Tibial artery (tissue), 4 donors: ENCODE measurements at places on chromosomes 5 and 9.

GRCh38 chr5:55062039-55062779, 38.2 kb downstream of the GZMK start:
- DNase-seq: no peak

GRCh38 chr9:90953200-90953599, 151.6 kb downstream of the SYK start:
- DNase-seq: no peak

GRCh38 chr9:128190516-128191405, 611 bp downstream of the CIZ1 start:
- no peak for DNase-seq

DNA sequence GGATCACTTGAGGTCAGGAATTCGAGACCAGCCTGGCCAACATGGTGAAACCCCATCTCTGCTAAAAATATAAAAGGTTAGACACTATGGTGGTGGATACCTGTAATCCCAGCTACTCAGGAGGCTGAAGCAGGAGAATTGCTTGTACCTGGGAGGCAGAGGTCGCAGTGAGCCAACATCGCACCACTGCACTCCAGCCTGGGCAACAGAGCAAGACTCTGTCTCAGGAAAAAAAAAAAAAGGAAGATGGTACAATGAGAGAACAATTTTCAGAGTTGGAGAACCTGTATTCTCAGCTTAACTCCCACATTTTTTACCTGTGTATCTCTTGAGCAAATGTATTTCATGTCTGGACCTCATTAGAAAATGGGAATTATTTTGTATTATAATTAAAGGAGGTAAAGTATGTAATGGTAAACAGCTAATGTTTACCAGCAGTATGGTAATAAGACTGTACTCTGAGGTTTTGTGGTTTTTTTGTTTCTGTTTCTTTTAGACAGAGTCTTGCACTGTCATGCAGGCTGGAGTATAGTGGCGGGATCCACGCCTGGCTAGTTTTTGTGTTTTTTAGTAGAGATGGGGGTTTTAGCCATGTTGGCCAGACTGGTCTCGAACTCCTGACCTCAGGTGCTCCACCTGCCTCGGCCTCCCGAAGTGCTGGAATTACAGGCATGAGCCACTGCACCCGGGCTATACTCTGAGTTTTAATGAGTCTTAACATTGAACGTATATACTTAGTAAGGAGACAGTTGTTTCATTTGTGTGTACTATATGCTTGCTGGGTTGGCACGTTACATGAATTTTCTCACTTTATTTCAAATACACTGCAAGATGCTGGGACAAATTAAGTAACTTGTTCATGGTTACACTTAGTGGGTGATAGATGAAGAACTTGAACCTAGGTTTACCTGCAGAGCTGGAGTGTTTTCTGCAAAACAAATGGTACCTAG, 16.2 kb downstream of the UHRF2 start:
- DNase-seq: no peak

DNA sequence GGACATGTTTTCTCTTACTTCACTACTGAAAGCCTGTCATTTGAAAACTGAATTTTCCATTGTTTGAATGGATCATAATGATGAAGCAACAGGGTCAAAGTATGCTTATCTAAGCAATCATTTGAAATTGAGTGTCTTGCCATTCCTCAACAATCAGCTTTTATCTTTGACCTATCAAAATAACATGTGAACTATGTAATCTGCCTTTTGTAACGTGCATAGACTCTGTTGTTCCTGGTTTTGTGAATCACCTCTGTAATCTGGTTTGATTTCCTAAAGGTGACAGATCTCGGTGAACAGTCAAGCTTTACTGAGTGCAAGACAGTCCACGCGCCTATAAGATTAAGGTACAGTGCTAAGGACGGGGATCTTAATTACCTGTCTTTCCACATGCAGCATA, 3.3 kb downstream of the MEF2C start:
- no peak for DNase-seq

DNA sequence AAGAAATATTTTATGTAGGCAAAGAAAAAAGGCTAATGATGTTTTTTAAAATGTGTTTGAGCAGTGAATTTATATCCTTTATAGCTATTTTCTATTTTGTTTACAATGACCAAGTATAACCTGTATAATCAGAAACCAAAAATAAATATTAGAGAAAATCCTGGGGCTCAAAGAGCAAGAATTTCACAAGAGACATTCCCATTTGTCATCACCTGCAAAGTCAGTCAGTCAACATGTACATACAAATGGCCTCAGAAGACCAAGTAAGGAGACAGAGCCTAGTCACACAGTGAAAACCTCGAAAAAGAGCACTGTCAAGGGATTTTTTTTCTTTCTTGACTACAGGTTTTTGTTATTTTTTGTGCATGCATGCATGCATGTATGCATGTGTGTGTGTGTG, 231.4 kb downstream of the GLIS3 start:
- DNase-seq: no peak

- DNase-seq: no peak
Measured at GRCh38 chr5:68385936-68386335, 170.4 kb downstream of the PIK3R1 start.

- DNase-seq: no peak
Measured at GRCh38 chr5:14204011-14204670, 61.0 kb downstream of the TRIO start.

- peak; percentile 58 for DNase-seq
Measured at GRCh38 chr5:180120237-180121101, 48.9 kb upstream of the RNF130 start.

DNA sequence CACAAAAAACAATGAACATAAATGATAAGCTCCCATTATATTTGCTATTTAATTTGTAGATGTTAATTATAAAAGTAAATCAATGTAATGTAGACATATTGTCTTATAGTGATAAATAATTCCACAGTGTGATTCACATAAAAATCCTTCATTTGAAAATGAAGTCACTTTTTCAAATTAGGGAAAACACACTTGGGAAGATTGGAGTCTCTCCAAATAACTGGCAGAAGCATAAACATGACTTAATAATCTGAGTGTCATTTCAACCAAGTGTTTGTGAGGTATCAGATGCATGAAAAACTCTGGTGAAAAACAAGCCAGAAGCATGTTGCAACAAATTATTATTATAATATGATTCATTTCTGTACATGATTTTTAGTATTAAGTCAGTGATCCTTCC, 102.2 kb downstream of the CETN3 start:
- no peak for DNase-seq

- DNase-seq: no peak
Measured at GRCh38 chr5:43315263-43315662, 2.1 kb upstream of the HMGCS1 start.

GRCh38 chr5:15522187-15522520, 22.2 kb downstream of the FBXL7 start:
- DNase-seq: no peak

DNA sequence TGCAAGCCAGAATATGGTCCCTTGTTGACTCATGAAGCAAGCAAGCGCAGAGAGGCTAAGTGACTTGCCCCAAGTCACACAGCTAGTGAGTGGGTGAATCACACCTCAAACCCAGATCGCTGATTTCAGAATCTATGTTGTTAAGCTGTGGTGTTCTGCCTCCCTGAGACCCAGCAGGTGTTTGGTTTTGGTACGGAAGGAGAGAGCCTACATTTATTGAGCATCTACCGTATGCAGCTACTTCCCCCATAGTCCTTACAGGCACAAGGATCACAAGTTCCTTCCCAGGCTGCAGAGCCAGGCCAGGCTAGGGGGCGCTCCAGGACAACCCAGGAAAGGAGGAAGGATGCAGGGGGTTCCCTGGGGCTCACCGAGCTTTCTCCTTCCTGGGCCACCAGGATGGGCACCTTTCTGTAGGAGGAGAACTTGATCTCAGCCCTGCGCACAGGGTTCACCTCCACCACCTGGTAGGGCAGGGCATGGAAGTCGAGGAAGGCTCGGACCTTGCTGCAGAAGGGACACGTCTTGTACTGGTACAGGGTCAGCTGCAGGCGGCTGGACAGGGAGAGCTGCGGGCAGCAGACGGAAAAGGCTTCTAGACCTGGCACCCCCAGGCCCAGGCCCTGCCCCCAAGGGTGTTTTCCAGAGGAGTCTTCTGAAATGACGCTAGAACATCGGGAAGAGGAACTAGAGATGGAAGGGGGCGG, 2.5 kb downstream of the PTGES2 start:
- peak; percentile 69 for DNase-seq

- no peak for DNase-seq
Measured at GRCh38 chr5:151253605-151253950, 593 bp downstream of the GM2A start.

GRCh38 chr5:154179846-154180710, 10.5 kb upstream of the GALNT10 start:
- no peak for DNase-seq

DNA sequence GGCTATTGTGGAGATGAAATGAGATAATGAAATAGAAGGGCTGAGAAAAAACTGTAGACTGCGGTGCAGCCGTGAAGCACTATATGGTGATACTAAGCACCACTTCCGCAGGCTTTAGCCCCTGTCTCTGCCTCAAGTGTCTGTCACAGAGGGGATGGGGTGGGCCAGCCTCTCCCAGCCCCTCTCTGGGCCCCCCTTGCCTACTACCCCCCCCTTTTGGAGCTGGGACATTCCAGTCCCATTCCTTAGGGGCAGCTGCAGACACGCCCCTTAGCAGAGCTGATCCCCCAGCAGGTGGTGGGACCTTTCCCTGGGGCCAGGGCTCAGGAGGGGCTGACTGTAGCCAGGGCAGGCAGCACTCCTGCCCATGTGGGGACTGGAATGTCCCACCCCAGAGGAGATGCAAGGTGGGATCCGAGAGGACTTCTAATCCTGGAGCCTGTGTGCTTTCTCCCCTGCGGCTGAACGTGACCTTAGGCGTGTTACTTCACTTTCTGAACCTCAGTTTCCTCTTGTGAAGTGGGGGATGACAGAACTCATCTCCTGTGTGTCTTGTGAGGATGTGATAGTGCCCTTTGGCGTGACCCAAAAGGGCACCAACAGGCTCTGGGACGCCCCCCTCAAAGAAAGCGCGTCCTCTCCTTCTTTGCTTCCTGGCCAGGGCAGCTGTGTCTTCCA, 1.9 kb downstream of the N4BP3 start:
- no peak for DNase-seq

DNA sequence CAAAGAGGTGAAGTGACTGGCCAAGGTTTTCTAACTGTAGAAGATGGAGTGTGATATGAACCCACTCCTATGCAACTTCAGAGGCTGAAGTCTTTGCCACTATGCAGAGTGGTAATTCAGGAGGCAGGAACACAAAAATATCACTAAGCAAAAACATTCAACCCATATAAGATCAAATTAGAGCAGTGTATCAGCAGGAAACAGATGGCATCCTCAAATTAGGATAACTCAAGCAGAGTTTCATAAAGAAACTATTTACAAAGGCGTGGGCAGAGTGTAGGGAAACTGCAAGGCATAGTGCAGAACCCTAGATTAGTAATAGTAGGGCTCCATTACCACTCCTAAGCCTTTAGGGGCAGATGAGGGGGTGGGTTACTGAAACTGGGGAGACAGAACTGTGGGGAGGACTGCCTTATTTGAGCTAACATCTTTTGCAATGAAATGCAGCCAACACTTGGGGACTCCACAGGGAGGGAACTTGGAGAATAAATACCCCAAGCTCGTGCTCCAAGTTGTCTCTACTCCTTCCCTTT, 72.2 kb downstream of the PTTG1 start:
- no peak for DNase-seq

GRCh38 chr9:115146581-115147021, 28.6 kb upstream of the TNC start:
- peak; percentile 23 for DNase-seq

- DNase-seq: no peak
Measured at GRCh38 chr9:104301755-104302154, 202.3 kb upstream of the OR13F1 start.

- DNase-seq: no peak
Measured at GRCh38 chr5:60354311-60354710, 345.7 kb downstream of the DEPDC1B start.

DNA sequence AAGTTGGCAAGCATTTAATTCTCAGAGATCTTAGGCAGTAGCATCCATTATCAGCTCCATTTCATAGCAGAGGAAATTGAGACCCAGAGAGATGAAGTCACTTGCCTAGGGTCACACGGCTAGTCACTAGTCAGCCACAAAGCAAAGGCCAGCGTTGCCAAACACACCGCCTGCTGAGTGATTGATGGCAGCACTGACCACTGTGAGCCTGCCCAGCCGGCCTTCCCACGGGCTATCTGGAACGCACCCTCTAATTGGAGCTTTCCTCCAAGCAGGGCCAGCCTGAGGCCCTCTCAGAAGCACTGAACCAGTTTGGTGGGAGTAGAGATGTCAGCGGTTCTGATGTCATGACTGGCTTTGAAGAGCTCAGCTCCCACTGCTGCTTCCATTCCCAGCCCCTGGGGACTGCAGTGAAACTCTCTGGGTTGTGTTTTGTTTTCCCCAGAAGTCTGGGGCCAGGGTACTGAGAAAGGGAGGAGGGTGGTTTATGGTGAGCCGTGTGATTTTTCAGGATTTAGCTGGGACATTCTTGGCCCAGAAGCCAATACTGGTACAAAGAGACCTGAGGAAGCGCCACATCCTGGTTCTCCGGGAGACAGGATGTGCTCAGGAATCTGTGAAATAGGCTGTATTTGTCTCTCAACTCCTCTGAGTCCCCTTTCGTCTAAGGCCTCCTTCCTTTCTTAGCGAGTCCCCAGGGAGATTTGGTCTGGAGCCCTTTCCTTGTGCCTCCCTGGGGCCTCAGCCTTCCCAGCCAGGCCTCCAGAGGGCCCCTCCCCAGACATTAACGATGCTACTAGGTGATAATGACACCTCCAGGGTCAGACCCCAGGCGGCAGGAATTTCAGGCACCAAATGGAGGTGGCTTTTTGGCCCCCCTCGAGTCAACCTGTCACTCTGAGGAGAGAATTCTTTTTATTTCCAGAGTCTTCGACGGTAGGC, 44.5 kb downstream of the SPRY4 start:
- peak; percentile 79 for DNase-seq

DNA sequence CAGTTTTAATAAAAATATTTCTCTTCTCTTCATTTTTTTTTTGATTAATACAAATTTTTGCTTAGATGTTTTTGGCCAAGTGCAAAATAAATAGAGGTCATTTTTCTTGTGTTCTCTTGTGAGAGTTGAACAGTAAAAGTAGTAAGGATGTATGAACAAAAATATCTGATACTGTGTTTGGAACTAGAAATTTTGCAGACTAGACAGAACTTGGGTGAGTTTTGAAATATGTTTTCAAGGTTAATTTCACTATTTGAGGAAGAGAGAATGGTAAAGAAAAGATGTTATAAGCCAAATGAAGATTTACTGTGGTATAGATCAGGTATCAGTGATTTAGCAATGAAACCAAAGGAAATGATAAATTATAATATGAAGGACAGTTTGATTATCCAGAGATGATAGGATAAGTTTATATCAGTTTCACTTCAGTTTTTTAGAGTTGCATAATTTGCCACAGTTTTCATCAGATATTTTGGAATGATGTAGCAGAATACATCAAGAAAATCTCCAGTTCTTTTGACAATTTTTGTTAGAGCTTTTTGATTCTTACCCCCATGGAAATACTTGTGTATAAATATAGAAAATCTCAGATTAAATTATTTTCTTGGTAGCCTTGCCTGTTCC, 147.9 kb upstream of the VCAN start:
- DNase-seq: no peak

- DNase-seq: no peak
Measured at GRCh38 chr5:125258615-125259014, 512.2 kb upstream of the ZNF608 start.

GRCh38 chr5:60077292-60077691, 183.8 kb upstream of the PDE4D start:
- DNase-seq: no peak

- DNase-seq: no peak
Measured at GRCh38 chr9:86649913-86650312, 295.7 kb upstream of the TUT7 start.
